AG08396 (cell line): ENCODE measurements at places on chromosomes 6 and 20.

- DNase-seq, result no peak
These were observed 141.5 kb downstream of the C6orf118 start for GRCh38 chr6:165167861-165168260.

DNA sequence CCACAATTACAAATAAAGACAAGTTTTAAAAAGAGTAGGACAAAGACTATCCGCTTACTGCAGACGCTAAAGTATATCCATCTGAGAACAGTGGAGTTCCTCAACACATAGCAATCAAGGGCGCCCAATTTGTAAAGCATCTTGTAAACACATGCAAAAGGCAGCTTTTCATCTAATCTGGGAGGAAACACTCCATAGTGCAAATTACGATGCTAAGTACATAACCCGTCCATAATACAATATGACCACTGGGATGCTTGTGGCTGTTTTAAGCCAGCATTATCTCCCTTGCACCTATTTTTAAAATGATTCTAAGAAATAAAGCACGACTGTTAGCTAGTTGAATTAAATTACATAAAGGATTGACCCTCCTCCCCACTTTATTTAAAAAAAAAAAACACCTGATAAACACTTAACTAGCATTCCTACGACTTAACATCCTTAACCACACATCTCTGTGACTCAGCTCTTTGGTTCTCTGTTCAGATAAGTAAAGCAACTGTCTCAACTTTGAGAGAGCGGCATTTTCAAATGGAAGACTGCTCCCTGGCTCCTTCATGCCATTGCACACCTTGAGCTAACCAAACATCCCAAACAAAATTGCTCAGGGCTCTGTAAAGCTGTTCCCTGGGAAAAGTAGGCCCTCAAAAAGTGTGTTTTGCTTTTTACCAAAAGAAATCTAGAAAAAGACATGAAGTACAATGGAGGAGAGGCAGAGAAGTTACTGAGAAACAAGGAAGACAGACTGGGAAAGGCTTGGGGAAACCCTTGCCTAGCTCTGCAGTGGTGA lies 14.2 kb downstream of the SLC22A23 start:
- DNase-seq, result no peak

- DNase-seq, result no peak
These were observed 18.2 kb downstream of the DSE start for GRCh38 chr6:116388924-116389323.

GRCh38 chr6:166008441-166009369 lies 158.9 kb downstream of the TBXT start:
- DNase-seq, result peak; percentile 43

- no peak for DNase-seq
These were observed 31.1 kb upstream of the PLEKHG1 start for GRCh38 chr6:150568560-150568959.
